ENCODE measurements at places on chromosomes 13 and 19.
A peak's percentile ranks its signal among the peaks of the same experiment; 100 is the strongest.

DNA sequence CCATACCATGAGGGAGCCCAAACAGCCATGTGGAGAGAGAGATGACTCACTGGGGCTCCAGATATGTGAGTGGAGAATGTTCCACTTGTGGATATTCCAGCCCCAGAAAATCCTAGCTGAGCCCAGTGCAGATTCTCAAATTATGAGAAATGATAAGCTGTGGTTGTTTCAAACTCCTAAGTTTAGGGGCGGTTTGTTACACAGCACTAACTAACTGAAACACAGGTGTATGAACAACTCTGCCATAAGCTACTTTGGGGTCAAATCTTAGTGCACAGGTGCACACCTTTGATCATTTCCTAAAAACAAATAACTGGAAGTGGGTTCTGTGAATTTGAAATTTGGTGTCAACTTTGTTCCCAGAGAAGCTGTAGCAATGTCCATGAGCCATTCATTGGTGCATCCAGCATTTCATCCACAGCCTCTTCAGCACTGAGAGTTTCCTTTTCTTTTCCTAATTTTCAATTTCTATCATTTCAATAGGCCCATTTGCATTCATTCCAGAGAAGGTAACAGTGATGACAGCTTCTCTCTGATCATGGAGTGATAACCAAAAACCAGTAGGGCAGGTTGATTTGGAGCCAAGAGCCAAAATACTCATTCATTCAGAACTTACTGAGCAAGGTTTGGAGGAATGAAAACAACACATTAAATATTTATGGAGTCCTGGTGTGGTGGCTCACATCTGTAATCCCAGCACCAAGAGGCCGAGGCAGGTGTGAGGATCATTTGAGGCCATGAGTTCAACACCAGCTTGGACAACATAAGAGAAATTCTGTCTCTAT lies 8.8 kb upstream of the CLPP start:
- DNase-seq = no peak

DNA sequence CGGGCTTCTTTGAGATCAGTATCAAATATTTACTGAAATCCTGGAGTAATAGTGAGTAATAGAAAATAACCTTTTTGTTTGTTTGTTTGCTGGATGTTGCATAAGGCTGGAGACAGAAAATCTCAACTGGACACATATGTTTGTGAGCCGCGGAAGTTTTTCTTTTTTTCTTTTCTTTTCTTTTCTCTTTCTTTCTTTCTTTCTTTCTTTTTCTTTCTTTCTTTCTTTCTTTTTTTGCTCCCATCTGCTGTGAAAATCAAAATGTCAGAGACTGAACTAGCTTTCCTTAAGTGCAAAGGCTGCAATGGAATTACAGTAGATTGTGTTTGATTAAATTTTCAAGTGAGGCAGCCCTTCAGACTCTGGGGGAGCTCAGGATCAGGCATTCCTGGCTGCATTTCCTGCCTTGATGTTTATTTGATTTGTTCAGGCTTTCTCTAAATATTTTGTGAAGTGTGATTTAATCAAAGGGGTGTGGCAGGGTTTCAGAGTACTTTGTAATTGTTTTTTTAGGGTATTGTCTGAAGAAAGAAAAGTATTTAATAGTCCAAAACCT lies 319 bp downstream of the FRY start:
- no peak for DNase-seq

- DNase-seq = no peak
These were observed 24.2 kb downstream of the C2CD4C start for GRCh38 chr19:384799-385169.

DNA sequence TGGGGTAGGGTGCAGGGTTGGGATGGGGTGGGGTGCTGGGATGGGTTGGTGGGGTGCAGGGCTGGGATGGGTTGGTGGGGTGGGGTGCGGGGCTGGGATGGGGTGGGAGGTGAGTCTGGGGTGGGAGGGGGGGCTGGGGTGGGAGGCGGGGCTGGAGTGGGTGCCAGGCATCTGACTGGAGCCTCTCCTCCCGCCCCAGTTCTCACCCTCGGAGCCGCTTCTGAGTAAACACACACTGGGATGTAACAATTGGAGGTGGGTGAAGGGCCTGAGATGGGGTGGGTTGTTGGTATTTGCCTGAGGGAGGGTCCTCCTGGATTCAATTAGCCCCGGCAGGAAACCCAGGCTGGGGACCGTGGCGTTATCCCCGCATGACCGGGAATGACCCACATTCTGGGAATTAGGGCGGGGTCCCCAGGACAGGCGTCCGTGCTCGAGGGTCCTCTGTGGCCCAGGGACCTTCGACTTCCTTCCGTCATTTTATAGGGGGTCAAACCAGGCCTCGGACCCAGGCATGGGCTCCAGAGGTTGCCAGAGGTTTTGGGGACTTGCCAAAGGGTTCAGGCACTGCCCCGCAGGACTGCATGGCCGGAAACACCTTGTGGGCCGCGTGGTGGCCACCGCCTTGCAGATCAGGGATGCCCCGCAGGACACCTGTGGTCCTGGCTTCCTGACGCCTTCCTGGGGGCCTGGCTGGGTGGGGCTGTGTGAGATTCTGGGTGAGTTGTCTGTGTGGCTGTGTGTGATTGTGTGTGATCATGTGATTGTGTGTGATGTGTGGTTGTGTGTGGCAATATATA lies 1.4 kb downstream of the TMPRSS9 start:
- no peak for DNase-seq

- DNase-seq = no peak
These were observed 94.3 kb downstream of the INSR start for GRCh38 chr19:7199613-7200533.

GRCh38 chr13:36536546-36536945 lies 104.3 kb downstream of the CCNA1 start:
- DNase-seq = no peak

DNA sequence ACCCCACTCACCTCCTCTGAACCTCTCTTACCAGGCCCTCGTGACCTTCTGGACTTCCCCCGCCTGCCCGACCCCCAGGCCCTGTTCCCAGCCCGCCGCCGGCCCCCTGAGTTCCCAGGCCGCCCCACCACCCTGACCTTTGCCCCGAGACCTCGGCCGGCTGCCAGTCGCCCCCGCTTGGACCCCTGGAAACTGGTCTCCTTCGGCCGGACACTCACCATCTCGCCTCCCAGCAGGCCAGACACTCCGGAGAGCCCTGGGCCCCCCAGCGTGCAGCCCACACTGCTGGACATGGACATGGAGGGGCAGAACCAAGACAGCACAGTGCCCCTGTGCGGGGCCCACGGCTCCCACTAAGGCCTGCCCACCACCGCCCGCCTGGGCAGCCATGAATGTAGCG lies 3.2 kb downstream of the TTC9B start:
- no peak for DNase-seq

DNA sequence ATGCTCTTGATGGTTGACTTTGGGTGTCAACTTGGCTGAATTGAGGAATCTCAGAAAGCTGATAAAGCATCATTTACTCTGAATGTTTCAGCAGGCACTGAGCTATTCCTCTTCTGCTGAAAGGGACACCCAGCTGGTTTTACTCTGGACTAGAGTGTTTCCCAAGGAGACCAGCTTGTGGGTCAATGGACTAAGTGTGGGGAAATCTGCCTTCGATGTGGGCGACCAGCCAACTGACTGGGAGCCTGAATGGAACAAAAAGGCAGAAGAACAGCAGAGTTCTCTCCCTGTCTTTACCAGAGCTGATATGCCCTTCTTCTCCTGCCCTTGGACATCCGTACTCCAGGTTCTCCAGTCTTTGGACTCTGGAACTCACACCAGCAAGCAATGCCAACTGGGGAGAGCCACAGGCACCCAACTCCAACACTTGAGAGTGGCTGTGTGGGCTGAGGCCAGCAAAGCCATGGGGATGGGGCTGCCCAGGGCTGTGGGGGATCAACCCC lies 32.2 kb downstream of the MRPL57 start:
- no peak for DNase-seq

DNA sequence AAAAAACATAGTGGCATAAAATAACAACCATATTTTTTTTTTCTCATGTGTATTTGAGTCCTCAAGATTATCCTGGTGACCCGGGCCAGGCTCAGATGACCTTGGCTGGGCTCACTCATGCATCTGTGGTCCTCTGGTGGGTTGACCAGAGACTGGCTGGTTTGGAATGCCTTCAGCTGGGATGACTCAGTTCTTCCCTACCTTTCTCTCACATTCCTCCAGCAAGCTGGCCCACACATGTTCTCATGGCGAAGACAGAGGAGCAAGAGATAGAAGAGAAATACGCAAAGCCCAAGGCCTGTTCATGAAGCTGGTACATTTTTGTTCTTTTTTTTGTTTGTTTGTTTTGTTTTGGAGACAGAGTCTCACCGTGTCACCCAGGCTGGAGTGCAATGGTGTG lies 14.3 kb upstream of the ZNF541 start:
- no peak for DNase-seq

DNA sequence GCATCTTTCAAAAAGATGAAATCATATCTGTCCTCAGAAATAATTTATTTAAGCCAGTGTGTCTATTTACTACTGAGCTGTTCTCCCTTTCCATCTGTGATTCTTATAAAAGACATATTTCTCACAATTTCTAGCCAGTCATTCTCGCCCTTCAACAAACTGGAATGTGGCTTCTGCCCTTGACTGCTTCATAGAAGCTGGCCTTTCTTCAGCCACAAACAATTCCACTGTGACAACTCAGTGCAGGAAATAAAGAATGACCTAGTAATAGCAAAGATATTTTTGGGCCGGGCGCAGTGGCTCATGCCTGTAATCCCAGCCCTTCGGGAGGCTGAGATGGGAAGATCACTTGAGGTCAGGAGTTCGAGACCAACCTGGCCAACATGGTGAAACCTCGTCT lies 655.5 kb downstream of the PCDH9 start:
- DNase-seq = no peak

- DNase-seq = no peak
These were observed 34.6 kb downstream of the COL4A2 start for GRCh38 chr13:110341445-110342244.

- DNase-seq = no peak
These were observed 169.9 kb downstream of the USP12 start for GRCh38 chr13:27001705-27002104.

DNA sequence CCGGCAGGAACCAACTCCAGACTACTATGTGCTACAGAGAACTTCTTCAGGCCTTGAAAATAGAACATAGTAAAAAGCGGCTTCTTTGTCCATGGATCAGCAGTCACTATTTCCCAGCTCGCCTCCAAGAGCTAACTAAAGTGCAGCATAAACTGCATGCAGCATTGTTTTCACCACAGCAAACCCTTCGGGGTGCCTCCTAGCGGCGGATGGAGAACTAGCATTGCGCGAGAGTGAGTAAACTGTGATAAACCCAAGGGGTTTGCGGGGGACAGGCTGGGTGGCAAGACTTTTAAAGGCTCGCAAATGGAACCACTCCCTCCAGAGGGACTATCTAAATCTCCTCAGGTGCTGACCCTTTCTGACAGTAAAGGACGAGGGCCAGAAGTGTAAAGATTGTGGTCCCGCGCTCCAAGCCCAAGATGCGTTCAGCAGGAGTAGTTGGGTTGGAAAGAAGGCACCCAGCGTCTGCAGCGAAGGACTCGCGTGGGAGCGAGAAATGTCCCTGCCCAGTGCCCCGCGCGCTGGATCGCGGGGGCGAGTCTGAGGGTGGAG lies 21.5 kb upstream of the SGCG start:
- peak; percentile 35 for DNase-seq

GRCh38 chr19:47805313-47805712 lies 962 bp upstream of the TPRX1 start:
- DNase-seq = no peak

GRCh38 chr13:34933786-34934185 lies 8.3 kb upstream of the NBEA start:
- DNase-seq = no peak

DNA sequence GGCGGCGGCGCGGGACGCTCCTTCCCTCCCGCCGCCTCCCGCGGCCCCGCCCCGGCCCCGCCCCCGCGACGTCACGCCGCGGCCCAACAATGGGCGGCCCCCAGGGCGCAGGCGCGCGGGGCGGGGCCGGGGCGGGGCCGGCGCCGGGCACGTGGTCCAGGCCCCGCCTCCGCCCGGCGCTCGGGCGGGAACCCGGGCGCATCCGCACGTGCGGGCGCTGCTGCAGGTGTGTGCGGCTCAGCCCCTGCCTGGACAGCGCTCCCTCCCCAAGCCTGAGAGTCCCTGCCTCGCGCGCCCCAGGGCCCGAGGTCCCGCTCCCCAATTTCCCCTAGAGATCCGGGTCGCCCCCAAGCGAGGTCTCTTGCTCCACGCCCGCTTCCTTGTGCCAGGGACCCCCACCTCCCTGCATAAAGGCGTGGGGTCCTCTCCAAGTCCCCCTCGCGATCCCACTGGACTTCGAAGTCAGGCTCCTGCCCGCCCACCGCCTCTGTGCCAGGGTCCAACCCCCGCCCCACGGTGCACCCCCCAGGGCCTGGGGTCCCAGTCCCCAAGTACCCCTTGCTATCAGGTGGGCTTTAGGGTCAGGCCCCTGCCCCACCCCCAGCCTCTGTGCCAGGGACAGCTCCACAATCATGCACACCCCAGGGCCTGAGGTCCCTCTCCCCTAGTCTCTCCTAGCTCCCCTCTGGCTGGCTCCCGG lies at the start of gene MEX3D:
Gene MEX3D (minus strand): TSS at position 6 of the 700 bp plus-strand sequence. CDS start 267 bp downstream, outside the sequence.
- peak; percentile 87 for DNase-seq

DNA sequence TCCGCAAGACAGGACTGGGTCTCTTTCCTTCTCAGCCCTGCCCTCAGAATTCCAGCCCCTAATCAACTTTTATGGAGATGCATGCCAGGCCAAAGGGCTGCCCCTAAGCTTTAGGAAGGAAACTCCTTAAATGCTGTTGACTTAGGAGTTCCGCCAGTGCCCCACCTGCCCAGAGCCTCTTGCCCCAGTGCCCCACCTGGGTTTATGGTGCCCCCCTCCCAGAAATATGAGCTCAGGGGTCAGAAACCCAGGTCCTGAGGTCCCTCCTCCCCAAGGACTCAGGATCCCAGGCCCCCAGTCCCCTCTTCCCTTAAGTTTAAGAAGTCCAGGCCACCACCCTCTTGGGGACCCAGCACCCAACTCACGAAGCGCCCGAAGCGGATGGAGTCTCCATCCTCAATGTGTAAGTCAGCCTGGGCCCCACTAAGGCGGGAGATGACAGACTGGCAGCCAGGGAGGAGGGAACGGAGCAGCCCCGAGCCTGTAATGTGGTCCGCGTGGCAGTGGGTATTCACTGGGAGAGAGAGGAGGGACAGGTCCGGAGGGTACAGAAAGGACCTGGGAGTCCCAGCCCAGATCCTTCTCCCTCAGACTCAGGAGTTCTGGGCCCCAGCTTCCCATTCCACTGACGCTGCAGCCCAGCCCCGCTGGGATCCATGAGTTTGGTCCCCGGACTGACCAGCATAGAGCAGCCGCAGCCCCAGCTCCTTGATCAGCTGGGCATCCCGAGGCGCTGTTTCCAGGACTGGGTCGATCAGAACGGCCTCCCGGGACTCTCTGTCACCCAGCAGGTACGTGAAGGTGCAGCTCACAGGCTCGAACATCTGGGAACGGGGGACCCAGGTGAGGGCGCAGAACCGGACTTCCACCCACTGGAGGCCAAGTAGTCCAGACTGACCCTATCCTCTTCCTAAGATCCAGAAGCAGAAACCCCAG lies 897 bp downstream of the ETHE1 start:
- peak; percentile 37 for DNase-seq
